Ascending aorta (tissue), 2 donors: ENCODE measurements at places on chromosomes 7 and 10. TPM values are rescaled to one million over a fixed set of nuclear protein-coding genes. Genes with fewer than 3 reads are reported as not detected.

- H3K36me3 ChIP-seq = no peaks in the 10 kb centered on the region
- no peak overlapping the region for H3K27ac ChIP-seq
- H3K27me3 ChIP-seq = no peaks in the 10 kb centered on the region
- peak; percentile 35 for DNase-seq
Observed at GRCh38 chr7:44240983-44241510, 40.3 kb downstream of the YKT6 start.

- no peak for DNase-seq
- H3K36me3 ChIP-seq = no peaks in the 10 kb centered on the region
- no peak overlapping the region for H3K27ac ChIP-seq
- no peak overlapping the region for H3K4me3 ChIP-seq
- no peaks in the 10 kb centered on the region for H3K27me3 ChIP-seq
Observed at GRCh38 chr7:138008019-138008587, 6.2 kb upstream of the CREB3L2 start.

GRCh38 chr10:6138456-6138855 lies 49.6 kb downstream of the RBM17 start:
- no peak for DNase-seq
- H3K27ac ChIP-seq = no peak overlapping the region
- H3K36me3 ChIP-seq = no peaks in the 10 kb centered on the region
- H3K4me3 ChIP-seq = no peak overlapping the region
- no peaks in the 10 kb centered on the region for H3K4me1 ChIP-seq

- H3K36me3 ChIP-seq = no peaks in the 10 kb centered on the region
- H3K27ac ChIP-seq = no peak overlapping the region
- no peaks in the 10 kb centered on the region for H3K27me3 ChIP-seq
Observed at GRCh38 chr10:43094085-43094484, 17.2 kb downstream of the RET start.

DNA sequence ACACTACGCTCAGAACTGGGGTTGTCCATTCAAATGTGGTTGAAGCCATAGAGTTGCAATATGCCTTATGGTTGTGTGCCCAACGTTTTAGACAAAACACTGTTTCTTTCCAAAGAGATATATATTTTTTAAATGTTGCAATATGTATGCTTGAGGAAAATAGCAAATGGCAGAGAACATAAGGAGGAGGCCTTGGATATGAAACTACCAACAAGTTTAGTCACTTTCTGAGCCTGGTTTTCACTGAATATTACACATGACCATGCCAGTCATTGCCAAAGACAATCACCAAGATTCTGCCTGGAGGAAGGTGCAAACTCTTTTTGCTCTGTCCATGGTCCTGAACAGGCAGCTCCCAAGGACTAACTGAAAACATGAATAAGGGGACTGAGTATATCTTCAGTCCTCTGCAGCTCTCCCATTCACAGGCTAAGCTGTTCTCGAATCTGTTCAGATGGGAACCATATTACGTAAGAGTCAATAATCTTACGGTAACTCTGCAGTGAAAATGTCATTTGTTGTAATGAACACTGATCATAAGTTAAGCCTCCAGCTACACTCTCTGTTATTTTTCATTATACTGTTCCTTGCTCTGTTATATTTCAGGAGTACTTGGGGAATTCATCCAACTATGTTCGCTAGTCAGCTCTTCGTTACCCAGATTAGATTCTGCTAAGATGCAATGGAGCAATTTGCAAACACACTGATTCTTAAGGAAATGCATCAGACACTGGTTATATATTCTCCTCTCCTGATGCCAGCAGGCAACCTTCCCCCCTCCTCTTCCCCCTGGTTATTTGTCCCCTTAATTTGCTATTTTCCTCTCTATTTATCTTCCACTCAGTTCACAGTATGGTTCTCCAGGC lies 90.7 kb upstream of the C1QL3 start:
- no peak for DNase-seq
- H3K4me3 ChIP-seq = no peak overlapping the region
- H3K27ac ChIP-seq = no peak overlapping the region
- no peaks in the 10 kb centered on the region for H3K4me1 ChIP-seq

DNA sequence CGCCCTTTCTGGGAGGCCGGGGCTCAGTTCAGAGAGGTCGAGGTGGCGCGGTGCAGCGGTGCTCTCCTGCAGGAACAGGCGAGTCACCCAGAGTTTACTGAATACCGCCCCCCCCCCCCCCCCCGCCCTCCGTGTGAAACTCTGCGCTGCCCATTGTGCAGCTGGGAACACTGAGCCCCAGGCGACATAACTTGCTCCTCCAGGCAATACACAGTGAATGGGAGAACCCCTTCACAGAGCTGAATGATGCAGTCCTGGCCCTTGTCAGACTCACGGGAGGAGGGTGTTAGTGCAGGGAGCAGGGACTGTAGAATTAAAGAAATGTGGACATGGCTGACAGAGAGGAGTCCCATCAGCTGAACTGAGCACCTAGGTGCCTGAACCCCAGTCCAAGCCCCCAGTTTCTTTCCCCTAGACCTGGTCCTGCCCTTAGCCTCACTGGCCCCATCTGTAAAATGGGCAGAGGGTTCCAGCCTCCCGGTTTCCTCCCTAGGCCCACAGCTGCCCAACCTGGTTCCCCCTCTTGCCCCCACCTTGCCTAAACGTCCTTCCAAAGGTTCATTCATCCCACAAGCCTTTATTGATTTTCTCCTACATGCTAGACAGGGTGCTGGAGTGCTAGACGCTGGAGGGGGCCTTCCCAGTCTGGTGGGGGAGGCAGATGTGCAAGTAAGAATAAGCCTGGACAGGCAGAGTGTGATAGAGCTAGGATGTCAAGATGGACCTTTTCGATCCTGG lies 869 bp upstream of the LOXL4 start:
- no peaks in the 10 kb centered on the region for H3K36me3 ChIP-seq
- no peaks in the 10 kb centered on the region for H3K27me3 ChIP-seq

DNA sequence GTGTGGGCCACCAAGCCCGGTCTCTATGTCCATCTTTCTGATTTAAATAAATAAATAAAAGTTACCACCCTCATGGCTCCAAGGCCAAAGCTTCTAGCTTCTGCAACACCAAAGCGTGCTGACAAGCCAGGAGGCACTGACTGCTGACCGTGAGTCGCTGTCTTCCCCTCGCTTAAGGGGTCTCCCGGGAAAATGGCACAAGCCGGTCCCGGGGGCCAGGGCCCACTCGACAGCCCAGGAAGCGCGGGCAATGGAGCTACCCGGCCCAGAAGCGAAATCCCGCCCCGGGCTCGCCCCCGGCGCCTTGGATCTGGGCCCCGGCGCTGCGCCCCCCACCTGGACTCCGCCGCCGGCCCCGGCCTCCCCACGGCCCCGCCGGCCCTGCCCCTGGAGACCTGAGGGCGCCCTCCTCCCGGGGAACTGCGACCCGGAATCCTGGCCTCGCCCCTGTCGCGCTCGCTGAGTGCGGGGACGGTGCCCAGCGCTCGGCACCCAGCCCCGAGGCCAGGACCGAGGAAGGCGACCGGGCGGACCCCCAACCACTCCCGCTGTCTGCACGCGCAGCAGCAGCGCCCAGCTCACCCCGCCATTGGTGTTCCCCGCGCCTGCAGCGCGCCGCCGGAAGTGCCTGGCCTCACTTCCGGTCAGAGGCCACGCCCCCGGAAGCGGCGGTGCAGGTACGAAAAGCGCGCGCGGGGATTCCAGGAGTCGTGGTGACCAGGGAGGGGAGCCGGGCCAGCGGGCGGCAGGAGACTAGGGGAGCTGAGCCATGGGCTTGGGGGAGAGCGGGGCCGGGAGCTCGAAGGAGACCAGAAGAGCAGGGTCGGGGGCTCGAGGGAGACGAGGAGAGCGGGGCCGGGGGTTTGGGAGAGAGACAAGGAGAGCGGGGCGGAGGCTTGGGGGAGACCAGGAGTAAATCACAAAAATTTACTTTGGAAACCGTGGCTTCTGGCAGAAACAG lies at the start of the genes MRM2 and NUDT1:
MRM2 (minus strand) TSS at position 626 of the 961 bp plus-strand sequence; CDS start at position 590, 36 bp downstream.
NUDT1 (plus strand) TSS at position 647 of the 961 bp plus-strand sequence. CDS start 2,349 bp downstream, outside the sequence.
- peak within 1 kb of the TSS; percentile 52 for H3K27ac ChIP-seq
- peak within 1 kb of the TSS; percentile 74 for H3K4me3 ChIP-seq
- DNase-seq = peak; percentile 16
- peaks cover 3% of the 10 kb centered on the region for H3K4me1 ChIP-seq
- no peaks in the 10 kb centered on the region for H3K27me3 ChIP-seq

Gene DHTKD1
- total RNA-seq = 12.6 TPM

- H3K27ac ChIP-seq = peak overlapping the region; percentile 47
- no peak overlapping the region for H3K4me3 ChIP-seq
- DNase-seq = peak; percentile 59
- peaks cover 17% of the 10 kb centered on the region for H3K4me1 ChIP-seq
- no peaks in the 10 kb centered on the region for H3K27me3 ChIP-seq
Observed at GRCh38 chr10:128058750-128059134, 67.5 kb downstream of the MKI67 start.

Gene DIP2C
- 14.7 TPM for total RNA-seq

DNA sequence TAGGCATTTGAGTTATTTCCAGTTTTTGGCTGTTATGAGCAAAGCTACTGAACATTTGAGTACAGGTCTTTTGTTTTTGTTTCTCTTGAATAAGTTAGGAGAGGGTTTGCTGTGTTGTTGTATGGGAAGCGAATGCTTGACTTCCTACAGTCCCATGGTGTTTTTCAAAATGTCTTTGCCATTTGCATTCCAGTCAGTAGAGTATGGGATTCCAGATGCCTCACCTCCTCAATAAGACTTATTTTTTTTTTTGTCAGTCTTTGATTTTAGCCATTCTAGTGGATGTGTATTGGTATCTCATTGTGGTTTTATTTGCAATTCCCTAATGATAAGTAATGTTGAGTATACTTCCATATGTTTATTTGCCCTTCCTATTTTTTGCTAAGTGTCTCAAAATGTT lies 19.4 kb downstream of the CDK13 start:
- H3K27me3 ChIP-seq = no peaks in the 10 kb centered on the region
- H3K27ac ChIP-seq = no peak overlapping the region
- no peaks in the 10 kb centered on the region for H3K4me1 ChIP-seq
- H3K36me3 ChIP-seq = no peaks in the 10 kb centered on the region

- H3K36me3 ChIP-seq = no peaks in the 10 kb centered on the region
- no peaks in the 10 kb centered on the region for H3K4me1 ChIP-seq
- H3K4me3 ChIP-seq = no peak overlapping the region
Observed at GRCh38 chr10:89615824-89616223, 29.2 kb downstream of the PANK1 start.

DNA sequence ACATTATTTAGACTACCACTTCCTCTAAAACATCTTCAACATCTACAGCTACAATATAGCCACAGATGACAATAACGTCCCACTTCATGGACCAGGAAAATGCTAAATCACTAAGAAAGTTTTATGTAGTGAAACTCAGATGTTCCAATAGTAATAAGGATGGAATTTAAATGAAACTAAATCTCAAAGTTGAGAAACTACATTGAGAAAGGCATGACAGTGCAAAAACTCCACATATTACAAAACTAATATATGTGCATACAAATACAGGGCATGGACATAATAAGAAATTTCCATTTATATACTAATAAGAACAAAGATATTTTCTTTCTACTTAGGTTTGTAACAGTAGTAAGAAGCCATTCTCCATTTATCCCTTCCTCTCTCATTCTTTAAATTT lies 31.1 kb downstream of the POT1 start:
- no peaks in the 10 kb centered on the region for H3K27me3 ChIP-seq
- H3K36me3 ChIP-seq = no peaks in the 10 kb centered on the region

DNA sequence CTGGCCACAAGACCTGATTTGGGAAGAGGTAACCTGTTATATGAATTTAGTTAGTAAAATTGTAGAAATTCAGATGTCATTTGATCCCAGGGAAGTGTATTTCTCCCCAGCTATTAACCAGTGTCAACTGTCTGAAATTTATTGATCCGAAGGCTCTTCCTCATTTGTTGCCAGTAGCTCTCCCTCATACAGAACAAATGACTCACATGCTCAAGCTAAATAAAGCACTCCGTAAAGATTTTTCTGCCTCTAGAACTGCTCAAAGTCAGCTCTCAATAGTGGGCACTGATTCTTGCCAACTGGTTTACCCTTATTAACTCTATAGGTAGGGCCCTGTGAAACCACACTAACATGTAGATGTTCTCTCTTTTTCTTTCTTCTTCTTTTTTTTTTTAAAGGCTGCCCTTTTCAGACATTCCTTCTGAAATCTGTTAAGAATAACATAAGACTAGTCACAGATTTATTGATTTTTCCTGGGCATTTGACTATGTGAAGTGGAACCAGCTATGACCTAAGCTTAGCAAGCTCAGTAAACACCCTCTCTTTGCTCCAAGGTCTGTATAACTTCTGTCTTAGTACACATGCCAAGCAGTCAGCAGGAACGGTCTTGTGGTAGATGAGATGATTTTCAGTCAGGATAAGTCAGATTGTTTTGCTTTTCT lies 21.8 kb downstream of the RPA3 start:
- H3K36me3 ChIP-seq = no peaks in the 10 kb centered on the region
- no peaks in the 10 kb centered on the region for H3K4me1 ChIP-seq
- no peak for DNase-seq
- H3K27ac ChIP-seq = peak overlapping the region; percentile 73

GRCh38 chr7:48634116-48634632 lies 290.2 kb upstream of the CDC14C start:
- no peaks in the 10 kb centered on the region for H3K36me3 ChIP-seq
- DNase-seq = no peak
- no peaks in the 10 kb centered on the region for H3K27me3 ChIP-seq
- no peak overlapping the region for H3K27ac ChIP-seq
- no peak overlapping the region for H3K4me3 ChIP-seq

Gene PAX4
- total RNA-seq = not detected

GRCh38 chr7:90751595-90751994 lies 155.5 kb downstream of the CDK14 start:
- no peak overlapping the region for H3K27ac ChIP-seq
- H3K36me3 ChIP-seq = no peaks in the 10 kb centered on the region
- no peaks in the 10 kb centered on the region for H3K27me3 ChIP-seq
- no peak for DNase-seq
- H3K4me3 ChIP-seq = no peak overlapping the region

GRCh38 chr10:1488970-1489548 lies 248.3 kb downstream of the ADARB2 start:
- no peak for DNase-seq
- no peak overlapping the region for H3K4me3 ChIP-seq
- H3K27me3 ChIP-seq = no peaks in the 10 kb centered on the region
